ENCODE measurements at places on chromosomes 4 and X.

DNA sequence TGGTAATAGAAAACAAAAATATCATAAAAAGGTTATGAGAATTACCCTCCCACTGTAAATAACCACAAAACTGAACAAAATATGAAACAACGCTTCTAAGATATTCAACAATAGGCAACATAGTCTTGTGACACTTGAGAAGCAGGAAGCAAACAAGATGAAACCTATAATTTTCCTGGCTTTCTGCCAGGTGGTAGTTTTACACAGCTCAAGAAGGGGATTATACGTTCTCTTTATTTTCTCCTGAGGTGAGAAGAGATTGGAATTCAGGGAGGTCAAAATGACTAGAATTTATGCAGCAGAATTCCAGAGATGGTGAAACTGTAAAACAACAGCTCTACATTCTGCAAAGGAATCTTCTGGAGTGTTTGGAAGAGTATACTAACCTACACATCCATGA, 186.0 kb downstream of the HHIP start:
- no peak for DNase-seq

- no peak for DNase-seq
Measured at GRCh38 chr4:112516471-112517066, 589 bp upstream of the NEUROG2 start.

GRCh38 chrX:24235084-24235710, 78.7 kb downstream of the SUPT20HL2 start:
- DNase-seq, result no peak

- DNase-seq, result peak; percentile 11
Measured at GRCh38 chrX:148929686-148930085, 429.3 kb downstream of the AFF2 start.

DNA sequence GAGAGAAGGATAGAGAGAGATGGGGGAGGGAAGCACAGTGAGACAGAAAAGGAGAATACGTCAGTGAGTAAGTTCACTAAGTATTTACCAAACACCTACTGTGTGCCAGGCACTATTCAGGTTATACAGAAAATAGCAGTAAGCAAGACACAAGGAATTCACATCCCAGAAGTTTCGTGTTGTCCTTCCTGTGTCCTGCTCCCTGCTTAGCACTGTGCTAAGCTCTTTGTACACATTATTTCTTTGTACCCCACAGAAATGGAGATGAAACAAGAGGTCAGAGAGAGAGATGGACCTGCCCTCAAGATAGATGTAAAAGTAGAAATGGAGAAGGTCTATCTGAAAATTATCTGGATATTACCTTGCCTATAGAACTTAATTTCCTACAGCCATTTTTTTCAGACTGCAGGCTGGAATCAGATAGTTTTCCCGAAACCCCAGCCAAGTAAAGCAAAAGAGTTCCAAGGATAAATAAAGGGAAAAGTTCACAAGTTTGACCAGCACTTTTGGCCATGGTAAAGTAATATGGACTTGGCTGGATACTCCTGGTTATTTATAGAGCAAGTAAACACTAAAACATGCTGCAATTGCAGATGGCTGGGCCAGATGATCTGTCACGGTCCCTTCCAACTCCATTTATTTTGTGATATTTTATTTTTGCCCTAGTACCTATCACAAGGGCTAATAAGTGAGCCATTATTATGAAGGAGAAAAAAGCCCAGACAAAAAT, 353.7 kb upstream of the SLC7A11 start:
- no peak for DNase-seq

- DNase-seq, result no peak
Measured at GRCh38 chrX:7149411-7149810, 1.5 kb upstream of the PUDP start.

DNA sequence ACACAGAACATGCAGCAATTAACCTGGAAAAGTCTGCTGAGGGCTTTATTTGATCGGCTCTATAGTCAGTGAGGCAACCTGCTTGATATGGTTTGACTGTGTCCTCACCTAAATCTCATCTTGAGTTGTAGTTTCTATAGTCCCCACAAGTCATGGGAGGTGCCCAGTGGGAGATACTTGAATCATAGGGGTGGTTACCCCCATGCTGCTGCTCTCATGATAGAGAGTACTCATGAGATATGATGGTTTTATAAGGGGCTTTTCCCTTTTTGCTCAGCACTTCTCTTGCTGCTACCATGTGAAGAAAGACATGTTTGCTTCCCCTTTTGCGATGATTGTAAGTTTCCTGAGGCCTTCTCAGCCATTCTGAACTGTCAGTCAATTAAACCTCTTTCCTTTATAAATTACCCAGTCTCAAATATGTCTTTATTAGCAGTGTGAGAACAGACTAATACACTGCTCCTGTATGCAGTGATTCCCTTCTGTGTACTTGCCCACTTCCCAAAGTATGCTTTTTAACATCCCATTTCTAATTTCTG, 78.2 kb downstream of the NPFFR2 start:
- DNase-seq, result no peak

DNA sequence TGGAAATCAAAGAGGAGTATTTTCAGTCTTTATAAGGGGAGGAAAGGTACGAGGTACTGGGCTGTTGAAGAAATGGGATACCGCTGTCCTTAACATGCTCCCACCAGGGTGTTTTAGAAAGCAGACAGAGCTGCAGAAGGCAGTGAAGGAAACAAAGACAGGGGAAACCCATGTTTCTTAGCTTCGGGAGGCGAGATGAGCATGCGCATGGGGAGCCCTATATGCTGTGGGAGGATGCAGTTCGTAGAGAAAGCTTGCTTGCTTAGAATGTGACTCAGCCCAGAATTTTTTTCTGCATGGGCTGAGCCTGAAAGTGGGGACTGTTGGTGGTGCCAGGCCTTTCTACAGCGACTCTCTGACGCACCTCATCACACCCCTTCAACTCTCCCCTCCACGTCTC, 28.8 kb upstream of the SCOC start:
- no peak for DNase-seq

All from T1000 (cell line).